Calu3 (cell line): ENCODE measurements at places on chromosomes 2 and 18. TPM values are rescaled to one million over a fixed set of nuclear protein-coding genes. Genes with fewer than 3 reads are reported as not detected.

GRCh38 chr2:66169076-66169475 lies 265.8 kb upstream of the MEIS1 start:
- no peak for DNase-seq

DNA sequence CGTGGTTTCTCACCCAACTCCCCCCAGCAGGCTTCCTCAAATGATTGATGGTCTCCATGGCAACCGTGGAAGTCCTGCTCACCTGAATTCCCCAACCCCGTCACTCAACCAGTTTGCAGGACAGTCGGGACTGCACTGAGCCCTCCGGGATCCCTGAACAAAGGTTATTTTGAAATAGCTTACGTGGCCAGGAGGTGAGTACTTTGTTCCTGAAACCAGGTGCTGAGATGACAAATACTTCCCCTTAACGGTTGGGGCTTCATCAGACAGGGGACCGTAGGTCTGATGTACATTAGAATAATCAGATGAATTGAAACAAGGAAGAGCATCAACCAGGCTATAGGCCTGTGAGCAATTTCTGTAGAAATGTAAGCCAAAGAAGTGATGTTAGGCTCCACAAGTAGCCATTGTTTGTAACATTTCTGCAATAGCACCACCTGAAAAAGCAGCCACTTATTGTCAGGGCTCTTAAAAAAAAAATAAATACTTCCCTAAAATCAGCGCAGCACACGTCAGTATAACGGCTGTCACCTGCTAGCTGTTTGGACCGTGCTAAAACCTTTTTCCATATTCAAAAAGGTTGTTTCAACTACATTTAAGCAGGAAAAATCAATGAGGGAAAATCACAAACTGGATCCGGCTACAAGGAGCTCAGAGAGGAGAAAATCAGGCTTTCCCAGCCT lies 206.4 kb upstream of the ID2 start:
- DNase-seq, result peak; percentile 85

- DNase-seq, result peak; percentile 71
Measured at GRCh38 chr2:62578803-62579640, 73.0 kb upstream of the TMEM17 start.

- no peak for DNase-seq
Measured at GRCh38 chr2:63786471-63786870, 55.2 kb upstream of the UGP2 start.

- DNase-seq, result no peak
Measured at GRCh38 chr2:191571163-191571769, 106.7 kb upstream of the NABP1 start.

GRCh38 chr2:70716131-70716743 lies 51.8 kb downstream of the ADD2 start:
- DNase-seq, result no peak

- DNase-seq, result no peak
Measured at GRCh38 chr2:238461051-238461450, 34.3 kb downstream of the ASB1 start.

- no peak for DNase-seq
Measured at GRCh38 chr2:65799141-65799854, 366.9 kb upstream of the SPRED2 start.

- DNase-seq, result no peak
Measured at GRCh38 chr2:194486326-194486725, 1170.7 kb upstream of the SLC39A10 start.

DNA sequence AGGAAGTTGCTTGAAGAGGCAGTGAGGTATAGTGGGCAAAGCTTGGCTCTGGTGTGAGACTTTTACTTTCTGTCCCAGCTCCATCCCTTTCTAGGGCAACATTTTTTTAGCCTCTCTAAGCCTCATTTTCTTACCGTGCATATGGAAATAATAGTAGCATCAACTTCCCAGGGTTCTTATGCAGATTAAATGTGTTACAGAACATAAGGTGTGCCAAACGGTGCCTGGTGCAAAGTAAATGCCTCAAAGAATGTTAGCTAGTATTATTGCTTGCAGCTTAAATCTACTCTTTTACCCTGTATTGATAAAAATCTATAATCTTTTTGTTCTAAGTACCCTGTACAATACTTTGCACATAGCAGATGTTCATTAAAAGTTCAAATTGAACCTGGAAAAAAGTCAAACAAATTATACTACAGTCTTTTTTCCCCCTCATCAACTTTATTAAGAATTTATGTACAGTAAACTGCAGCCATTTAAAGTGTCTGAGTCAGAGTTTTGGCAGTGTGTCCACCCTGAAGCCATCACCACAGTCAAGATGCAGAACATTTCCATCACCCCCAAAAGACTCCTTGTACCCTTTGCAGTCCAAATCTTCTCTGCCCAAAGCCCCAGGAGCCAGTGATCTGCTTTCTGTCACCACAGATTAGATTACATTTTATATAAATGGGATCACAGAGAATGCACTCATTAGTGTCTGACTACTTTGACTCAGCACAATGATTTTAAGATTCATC lies 10.6 kb downstream of the MAPRE2 start:
- no peak for DNase-seq

- DNase-seq, result no peak
Measured at GRCh38 chr2:2707206-2707991, 376.3 kb upstream of the MYT1L start.

DNA sequence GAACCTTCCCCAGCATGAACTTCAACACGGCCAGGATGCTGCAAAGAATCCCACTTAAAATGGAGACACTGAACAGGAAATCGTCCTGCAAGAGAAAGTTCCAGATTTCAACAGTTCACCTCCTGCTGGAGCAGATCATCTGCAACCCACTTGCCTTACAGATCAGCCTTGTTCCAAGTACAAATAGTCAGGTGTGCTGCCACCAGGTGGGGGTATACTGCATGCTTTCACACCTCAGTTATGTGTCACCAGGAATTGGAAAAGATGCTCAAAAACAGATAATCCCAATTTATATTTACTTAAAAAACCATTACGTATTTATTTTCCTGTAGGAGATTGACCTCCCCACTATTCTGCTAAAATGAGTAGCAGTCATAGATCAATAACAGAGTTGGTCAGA lies 212.3 kb downstream of the MGAT5 start:
- DNase-seq, result peak; percentile 74

DNA sequence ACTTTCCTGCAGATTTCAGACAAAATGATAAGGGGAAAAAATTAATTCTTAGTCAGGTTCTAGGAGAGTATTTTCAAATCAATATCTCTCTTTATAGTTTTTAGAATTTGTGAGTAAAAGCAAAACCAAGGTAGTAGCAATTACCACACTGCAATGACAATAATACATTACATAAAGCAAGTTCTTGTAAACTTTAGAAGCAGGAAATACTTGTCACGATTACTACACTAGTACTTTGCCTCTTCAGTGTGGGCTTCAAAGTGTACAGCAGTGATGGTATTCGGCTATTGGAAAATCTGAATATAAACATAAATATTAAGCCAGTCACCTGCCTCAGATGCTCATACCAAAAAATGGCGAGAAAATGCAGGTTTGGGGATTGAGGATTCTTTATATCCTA lies 81.0 kb downstream of the ALPK2 start:
- no peak for DNase-seq

GRCh38 chr18:62979900-62980299 lies 264.6 kb downstream of the PHLPP1 start:
- DNase-seq, result no peak

DNA sequence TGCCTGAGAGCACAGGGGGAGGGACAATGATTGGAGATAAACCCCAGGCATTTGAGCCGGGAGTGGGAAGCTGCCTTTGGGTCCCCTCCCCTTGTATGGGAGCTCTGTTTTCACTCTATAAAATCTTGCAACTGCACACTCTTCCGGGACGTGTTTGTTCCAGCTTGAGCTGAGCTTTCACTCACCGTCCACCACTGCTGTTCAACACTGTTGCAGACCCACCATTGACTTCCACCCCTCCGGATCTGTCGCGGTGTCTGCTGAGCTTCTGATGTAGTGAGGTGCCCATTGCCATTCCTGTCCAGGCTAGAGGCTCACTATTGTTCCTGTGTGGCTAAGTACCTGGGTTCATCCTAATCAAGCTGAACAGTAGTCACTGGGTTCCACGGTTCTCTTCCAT lies 231.6 kb upstream of the CWC22 start:
- no peak for DNase-seq

GRCh38 chr18:26021061-26021754 lies 69.2 kb downstream of the SS18 start:
- DNase-seq, result no peak

- DNase-seq, result no peak
Measured at GRCh38 chr2:7758073-7758759, 841.0 kb downstream of the RNF144A start.

DNA sequence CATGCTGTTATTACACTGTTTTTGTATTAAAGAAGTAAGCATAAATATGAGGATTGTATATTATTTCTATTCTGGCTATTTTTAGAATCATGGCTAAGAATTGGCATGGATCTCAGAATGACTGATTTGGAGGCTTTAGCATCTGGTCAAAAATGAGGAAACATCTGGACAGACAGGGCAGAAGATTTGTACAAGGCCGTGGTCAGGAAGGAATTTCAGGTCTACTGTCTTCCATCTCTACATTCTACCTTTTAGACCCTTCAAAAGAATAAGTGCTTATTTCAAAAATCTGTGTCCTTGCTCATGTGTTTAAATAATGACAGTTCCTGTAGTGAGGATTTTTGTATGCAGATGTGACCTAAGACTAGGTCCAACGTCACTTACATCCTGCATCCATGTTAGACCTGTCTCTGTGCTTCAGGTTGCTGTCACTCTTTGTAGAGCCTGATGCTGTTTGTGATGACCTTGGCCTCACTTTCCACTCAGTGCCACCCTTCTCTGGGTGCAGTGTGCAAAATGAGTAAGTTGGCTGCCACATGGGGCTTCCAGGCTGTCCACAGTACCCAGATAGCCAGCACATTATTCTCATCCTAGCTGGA lies 54.7 kb upstream of the B3GNT2 start:
- DNase-seq, result no peak

DNA sequence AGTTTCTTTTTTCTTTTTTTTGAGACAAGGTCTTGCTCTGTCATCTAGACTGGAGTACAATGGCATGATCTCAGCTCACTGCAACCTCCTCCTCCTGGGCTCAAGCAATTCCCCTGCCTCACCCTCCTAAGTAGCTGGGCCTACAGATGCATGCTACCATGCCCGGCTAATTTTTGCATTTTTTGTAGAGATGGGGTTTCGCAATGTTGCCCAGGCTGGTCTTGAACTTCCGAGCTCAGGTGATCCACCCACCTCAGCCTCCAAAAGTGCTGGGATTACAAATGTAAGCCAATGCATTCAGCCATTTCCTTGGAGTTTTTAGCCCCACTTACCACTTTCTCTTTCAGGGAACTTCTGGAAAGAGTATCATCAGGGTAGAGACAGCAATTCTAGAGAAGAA lies 153.3 kb upstream of the THSD7B start:
- no peak for DNase-seq

DNA sequence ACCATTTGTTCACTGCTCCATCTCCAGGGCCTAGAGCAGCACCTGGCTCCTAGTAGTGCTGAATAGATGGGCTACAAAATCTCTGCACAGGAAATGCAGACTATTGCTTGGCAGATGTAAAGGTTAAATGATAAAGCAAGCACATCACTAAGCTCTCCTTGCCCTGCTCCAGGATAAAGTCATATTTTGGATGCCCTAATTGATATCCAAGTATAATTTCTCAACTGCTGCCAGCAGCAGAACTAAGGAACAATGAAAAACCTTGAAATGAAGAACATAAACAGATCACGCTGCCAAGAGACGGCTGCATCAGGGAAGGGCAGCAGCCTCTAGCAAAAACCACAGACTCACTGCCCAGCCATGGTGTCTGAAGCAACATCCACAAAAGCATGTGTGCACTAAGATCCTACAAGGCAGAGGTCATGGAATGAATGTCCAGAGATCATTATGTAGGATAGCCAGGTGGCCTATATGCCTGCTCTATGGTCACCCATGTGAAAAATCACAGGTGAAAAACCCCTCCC lies 134.7 kb downstream of the TMEM163 start:
- no peak for DNase-seq

GRCh38 chr2:180175736-180176135 lies 168.6 kb upstream of the CWC22 start:
- no peak for DNase-seq

GRCh38 chr18:68797871-68798270 lies at the start of gene CCDC102B:
CCDC102B (plus strand) TSS chr18:68798080; CDS start chr18:68836764, 38,684 bp downstream.
- DNase-seq, result no peak

- DNase-seq, result no peak
Measured at GRCh38 chr18:43588838-43589237, 311.5 kb upstream of the SYT4 start.

IL18RAP gene
- not detected in 2 replicates for total RNA-seq

EML6 gene
- 0.45 and 1.1 TPM in 2 replicates for total RNA-seq

FEV gene
- not detected in 2 replicates for total RNA-seq

KHK gene
- total RNA-seq, result 2.0 and 4.2 TPM in 2 replicates

SCYGR6 gene
- not detected in 2 replicates for total RNA-seq

POTEJ gene
- total RNA-seq, result not detected in 2 replicates

ERFE gene
- 2.4 and 4.0 TPM in 2 replicates for total RNA-seq

HAAO gene
- total RNA-seq, result 1.5 and 2.2 TPM in 2 replicates

LIPT1 gene
- total RNA-seq, result 10.4 and 14.1 TPM in 2 replicates

NPPC gene
- total RNA-seq, result not detected in 2 replicates

VIT gene
- total RNA-seq, result not detected in 2 replicates
